GM13976 (cell line): ENCODE measurements at places on chromosomes 1 and 21.

GRCh38 chr1:65150583-65151263 lies 2.7 kb downstream of the AK4 start:
- DNase-seq: no peak

- DNase-seq: no peak
Observed at GRCh38 chr21:41511858-41512257, 3.9 kb upstream of the TMPRSS2 start.

DNA sequence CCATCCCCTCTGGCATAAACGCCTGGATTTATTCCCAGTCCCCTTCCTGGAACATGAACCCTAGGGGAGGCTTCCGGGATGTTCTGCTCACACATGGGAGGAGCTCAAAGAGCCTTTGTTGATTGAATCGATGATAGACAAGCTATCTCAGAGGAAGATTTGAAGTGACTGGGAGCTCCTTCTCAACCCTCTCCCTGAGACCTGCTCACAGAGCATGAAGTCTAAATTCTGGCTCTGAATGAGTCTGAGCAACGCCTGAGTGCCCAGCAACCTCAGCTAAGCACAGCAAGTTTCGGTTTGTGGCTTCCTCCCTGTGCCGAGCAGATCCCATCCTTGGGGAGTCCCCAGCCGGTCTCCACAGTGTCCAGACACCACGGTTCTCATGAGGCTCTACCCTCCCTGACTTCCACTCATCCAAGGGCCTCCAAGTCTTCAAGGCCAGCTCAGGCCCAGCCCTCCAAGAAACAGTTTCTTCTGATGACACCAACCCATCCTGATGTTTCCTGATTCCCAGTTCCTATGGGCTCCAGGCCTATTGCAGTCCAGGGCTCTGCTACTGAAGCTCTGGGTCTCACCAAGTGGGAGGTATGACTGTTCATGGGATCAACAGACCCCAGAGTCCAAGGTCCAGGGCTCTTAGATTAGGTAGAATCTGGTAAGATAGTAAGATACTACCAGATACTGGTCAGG lies 190.8 kb downstream of the DYRK1A start:
- peak; percentile 79 for DNase-seq

- peak; percentile 72 for DNase-seq
Observed at GRCh38 chr1:156623946-156624813, 5.0 kb downstream of the HAPLN2 start.

GRCh38 chr1:206551986-206552326 lies 44.6 kb downstream of the RASSF5 start:
- no peak for DNase-seq
